Stimulated activated CD8-positive, alpha-beta memory T cell treated with anti-CD3 and anti-CD28 coated beads, Interleukin-15, amount 100 ng/mL, for 4 hours (primary cell): ENCODE measurements at places on chromosomes 6 and 20.

- DNase-seq, result no peak
Measured at GRCh38 chr20:1896484-1897258, 1.5 kb downstream of the SIRPA start.

DNA sequence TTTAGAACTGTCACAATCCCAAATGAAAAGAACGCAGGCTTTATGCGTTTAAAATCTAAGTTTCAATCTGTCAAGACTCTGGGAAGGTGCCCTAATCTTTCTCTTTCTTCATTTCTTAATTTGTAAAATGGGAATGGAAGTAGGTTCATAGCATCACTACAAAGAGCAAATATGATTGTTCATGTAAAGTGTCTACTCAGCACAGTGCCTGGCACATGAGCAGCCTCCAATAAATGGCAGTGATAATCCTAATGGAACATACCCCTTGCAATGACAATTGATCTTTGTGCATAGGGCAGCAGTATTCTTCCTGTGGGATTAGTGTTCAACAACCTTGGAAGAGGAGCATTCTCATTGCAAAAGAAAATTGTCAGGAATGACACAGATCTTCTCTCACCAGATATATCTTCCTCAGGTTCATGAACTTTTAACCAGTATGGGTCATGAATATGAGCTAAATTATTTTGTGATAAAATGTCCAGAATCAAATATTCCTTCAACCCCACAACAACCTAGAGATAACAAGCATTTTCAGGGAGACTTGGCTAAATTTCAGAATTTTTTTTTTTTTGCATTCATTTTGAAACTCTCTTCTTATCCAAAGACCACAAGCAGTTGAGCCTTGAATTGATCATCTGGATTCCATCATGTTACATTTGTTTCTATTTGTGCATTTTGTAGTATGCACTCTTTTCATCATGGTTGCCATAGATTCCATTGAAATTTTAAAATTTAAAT, 149.1 kb downstream of the TBX18 start:
- DNase-seq, result no peak

DNA sequence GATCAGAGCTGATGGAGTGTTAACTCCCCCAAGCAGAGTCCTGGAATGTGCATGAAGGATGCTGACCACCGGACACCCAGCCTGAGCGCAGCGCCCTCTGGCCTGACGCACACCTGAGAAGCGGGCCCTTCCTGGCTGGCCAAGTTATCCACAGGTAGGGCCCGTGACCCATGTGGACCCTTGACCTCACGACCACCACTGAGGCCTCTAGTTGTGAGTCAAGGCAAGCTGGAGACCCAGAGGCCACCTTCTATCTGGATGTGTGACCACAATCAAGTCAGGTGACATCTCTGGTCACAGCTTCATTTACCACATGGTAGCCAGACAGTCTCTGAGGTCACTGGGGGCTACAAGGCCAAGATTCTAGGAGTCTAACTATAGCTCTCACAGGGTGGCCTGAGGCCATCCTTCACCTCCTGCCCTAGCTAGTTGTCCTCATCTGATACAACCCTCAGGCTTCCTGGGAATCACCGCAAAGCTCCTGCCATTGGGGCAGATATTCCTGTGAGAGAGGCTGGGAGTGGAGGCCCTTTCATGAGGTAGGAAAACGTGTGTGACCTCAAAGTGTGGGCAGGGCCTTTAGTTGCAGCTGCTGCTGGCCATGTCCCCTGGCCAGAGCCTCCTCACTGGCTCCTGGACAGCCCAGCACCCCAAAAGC, 53.1 kb downstream of the DSTN start:
- DNase-seq, result no peak

DNA sequence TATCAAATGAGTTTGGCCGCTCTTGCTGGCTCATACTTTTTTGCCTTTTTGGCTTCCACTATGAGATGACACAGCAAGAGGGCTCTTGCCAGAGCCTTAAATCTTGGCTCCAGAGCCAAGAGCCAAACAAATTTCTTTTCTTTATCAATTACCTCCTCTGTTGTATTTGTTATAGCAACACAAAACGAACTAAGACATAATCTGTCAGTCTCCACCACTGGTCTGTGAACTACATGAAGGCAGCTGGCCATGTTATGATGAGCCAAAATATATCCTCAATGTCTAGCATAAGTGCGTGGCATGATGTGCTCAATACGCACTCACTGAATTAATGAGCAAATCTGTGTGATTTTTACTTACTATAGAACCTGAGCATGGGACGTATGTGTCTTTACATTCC, 220.0 kb upstream of the ZNF217 start:
- no peak for DNase-seq

GRCh38 chr6:161367472-161367871, 93.6 kb upstream of the AGPAT4 start:
- DNase-seq, result no peak

DNA sequence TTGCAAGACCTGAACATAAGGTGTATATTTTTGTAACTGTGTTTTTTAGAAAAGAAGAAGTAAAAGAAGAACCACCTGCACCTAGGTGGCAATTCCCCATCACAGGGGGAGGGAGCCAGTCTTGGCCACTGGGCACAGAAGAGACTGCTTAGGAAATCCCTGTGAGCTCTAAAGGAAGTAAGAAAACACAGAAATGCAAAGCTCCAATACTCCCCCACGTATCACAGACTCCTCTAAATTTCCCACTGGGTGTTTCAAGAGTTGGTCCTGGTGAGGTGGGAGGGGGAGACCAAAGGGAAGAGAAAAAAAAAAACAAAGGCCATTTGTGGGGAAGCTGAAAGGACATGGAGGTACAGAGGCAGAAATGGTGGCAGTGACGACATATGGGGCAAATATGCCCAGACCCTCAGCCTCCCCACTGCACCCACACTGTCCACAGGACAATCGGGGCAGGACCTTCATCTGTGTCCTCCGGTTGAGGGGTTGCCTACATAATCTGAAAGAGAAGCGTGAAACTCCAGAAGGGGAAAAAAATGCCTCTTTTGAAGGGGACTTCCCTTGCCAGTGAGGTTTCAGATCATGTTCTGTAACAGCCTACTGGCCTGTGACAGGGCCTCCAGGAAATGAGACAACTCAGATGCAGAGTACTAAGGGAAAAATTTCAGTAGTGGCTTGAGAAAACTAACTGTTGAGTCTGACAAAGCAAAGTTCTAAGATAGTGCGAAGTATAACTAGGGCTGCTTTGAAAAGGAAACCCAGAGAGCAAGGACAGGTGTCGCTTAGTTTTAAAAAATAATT, 226.2 kb upstream of the MARCKS start:
- no peak for DNase-seq

GRCh38 chr6:11085758-11086435, 7.7 kb upstream of the SMIM13 start:
- DNase-seq, result no peak

DNA sequence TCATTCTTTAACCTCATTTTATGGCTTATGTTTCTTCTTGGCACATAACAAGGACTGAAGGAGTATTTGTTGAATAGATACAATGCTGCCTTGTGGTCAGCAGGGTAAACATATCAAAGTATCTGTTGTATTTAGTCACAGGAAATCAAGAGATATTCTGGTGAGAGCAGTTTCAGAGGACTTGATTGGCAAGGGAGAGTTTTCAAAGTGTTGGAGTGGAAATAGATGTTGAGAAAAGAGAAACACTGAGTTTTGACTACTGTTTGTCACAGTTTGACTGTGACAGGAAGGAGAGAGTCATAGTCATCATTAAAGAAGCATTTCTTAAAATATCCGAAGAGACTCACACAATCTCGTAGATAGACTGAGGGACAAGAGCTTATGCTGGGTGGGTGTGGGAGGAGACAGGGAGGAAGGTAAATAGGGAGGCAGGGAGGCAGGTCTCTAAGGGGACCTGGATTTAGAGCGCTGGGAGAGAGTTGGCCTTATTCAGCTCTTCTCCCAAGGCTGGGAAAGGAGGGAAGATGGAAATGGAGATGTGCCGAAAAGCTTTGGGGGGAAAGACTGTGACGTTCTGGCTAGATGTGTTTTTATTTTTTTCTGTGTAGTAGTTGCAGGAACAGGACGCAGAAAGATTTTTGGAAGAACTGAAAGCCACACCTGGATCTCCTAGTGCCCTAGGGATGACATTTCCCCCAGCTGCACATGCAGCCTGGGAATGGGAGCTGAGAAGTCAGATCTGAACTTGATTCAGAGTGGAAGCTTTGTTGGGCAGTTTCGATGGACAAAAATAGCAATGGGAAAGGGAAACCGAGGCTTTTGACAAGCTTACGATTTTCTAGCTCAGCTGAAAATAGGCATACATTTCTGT, 65.0 kb upstream of the IFNGR1 start:
- no peak for DNase-seq

DNA sequence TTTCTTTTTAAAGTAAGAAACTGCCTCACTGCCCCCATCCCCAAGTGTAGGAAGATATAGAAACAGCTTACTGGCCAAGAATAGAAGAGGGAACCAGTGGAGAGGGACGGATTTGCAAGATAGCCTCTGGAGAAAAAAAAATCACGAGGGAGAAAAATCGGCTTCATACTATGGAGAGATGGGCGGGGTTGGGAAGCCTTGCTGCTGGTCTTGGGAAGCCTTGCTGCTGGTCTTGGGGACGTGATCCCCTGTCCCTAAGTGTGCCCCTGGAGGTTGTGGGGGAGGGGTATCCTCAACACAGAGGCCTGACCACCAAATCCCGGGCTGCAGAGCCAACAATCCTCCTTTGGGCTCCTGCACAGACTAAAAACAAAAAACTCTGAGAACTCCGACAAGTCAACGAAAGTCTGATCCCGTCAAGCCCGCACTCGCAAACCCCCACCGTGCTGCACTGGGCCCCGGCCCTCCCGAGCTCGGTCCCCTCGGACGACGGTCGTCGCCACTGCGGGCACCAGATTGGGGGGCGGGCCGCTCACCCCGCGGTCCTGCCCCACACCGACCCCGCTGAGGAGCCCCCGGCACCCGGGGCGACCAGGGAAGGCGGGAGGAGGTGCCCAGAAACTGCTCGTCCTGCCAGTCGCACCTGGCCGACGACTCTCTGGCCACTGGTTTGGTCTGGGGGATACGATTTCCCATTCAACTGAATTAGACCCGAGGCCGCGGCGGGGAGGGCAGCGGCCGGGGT, 750 bp downstream of the MAP7 start:
- DNase-seq, result no peak

DNA sequence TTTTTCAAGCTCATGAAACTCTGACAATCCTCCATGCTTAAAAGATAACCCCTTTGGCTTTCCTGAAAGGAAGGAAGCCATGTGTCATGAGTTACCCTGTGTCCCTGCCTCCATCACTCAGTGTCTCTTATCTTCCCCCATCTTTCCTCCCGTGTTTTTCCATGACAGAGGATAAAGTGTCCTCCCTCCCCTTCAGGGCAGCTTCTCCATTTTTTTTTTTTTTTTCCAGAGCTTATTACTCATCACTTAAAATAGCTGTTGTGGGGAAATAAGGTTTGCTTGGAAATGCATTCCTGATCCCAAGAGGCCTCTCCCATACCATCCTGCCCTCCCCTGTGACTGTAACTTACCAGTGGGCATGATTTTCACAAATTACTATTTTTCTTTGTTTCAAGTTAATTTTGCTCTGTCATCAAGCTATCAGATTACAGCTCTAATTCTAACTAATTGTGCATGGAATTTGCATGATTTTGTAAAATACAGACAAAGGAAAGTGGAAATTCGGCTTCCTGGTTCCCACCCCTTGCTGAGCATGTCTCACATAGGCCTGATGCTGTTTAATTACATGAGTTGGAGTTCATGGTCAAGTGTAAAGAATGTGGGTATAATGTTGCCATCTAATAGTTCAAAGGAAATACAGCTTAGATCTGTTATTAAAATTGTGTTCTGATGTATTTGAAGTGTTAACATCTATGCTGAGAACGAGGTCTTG, 614.5 kb upstream of the FLRT3 start:
- no peak for DNase-seq

- DNase-seq, result no peak
Measured at GRCh38 chr6:157987788-157988699, 6.4 kb downstream of the SYNJ2 start.

DNA sequence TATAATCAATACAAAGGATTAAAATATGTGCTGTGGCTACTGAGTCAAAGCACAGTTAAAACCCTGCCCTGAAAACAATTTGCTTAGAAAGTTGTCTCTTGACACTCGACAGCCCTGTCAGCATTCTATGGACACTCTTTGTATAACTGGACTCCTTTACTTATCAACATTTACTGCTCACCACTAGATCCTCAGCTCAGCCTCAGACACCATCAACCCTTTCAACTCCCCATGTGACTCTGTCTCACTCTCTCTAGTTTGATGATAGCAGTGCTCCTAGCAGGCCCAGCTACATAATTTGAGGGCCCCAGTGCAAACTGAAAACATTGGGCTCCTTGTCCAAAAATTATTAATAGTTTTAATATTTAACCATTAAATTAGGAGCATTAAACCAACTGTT, 181.8 kb downstream of the TENT5A start:
- DNase-seq, result no peak

DNA sequence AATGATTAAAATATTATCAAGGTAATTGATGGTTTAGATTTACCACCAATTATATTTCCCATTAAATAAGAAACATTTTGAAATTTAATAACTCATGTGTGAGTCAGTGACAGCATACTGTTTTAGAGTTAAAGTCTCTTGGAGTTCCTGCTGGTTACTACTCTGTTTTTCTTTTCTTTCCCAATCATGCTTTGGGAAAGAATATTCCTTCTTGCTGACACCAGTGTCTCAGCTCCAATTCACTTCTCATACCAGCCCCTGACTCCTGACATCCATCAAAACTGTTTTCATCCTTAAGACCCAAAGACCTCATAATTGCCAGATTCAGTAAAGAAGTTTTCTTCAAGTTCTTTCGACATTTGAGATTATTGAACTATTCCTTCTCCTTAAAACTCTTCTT, 50.3 kb downstream of the AIG1 start:
- DNase-seq, result no peak

GRCh38 chr20:57464642-57465211, 60.2 kb downstream of the CTCFL start:
- DNase-seq, result no peak

GRCh38 chr6:111731456-111732195, 125.9 kb upstream of the TRAF3IP2 start:
- DNase-seq, result no peak

DNA sequence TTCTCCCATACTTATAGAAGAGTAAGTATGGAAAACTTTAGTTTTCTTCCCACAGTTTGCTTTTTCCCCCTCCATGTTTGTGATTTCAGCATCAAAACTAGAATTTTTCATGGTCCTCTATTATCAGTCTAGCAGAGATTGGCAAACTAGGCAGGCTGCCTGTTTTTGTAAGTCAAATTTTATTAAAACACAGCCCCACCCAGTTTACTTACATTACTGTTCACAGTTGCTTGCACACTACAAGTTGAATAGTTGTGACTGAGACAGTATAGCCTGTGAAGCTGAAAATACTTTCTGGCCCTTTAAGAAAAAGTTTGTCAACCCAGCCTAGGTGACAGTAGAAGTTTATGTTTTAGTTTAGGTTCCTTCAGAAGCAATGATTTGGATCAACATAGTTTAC, 19.5 kb downstream of the MCM8 start:
- no peak for DNase-seq

DNA sequence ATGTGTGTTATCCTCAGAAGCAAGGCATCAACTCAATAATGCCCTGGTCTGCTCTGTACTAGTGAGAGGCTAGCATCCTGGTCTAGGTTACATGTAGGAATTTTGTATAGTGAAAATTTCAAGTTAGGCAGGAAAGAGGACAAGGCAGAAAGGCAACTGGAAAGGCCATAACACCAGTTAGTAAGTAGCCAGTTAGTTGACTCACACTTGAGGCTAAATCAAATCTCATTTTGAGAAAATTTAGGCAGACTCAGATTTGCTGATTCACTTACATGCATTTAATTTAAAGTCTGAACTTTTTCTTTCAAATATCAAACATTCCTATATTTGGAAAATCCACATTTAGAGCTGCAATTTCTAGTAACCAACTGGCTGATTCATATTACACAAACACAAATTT, 184.5 kb upstream of the TCF21 start:
- no peak for DNase-seq
